ENCODE measurements at places on chromosomes 4 and X. TPM values are rescaled to one million over a fixed set of nuclear protein-coding genes. Genes with fewer than 3 reads are reported as not detected.

The CCNA2 gene
- 51.3 TPM for total RNA-seq

The RPS3A gene
- 1,726 TPM for total RNA-seq

The MXD4 gene
- 48.7 TPM for total RNA-seq

The ZMAT1 gene
- 1.3 TPM for total RNA-seq

The AADAT gene
- total RNA-seq: 0.51 TPM

The HS3ST1 gene
- total RNA-seq: 0.77 TPM

The ABLIM2 gene
- 2.6 TPM for total RNA-seq

The IL21 gene
- not detected for total RNA-seq

The MTMR8 gene
- total RNA-seq: 0.51 TPM

The CHST7 gene
- 61.7 TPM for total RNA-seq

The ALB gene
- total RNA-seq: not detected

The PCDH18 gene
- 0.38 TPM for total RNA-seq

The PAPSS1 gene
- 51.6 TPM for total RNA-seq

The GLRA3 gene
- total RNA-seq: not detected

The SPIN2A gene
- total RNA-seq: 0.13 TPM

The TENM3 gene
- total RNA-seq: 10.3 TPM

The SSX4 gene
- total RNA-seq: not detected

The FGD1 gene
- 0.77 TPM for total RNA-seq

The MAGEA2B gene
- total RNA-seq: not detected

The GPRASP1 gene
- total RNA-seq: 1.1 TPM

The PRR32 gene
- not detected for total RNA-seq

The IRS4 gene
- total RNA-seq: under 0.01 TPM

The RBM3 gene
- total RNA-seq: 393 TPM

Measured in dermis microvascular lymphatic vessel endothelial cell (primary cell).